ENCODE measurements at places on chromosomes 16 and 17. TPM values are rescaled to one million over a fixed set of nuclear protein-coding genes. Genes with fewer than 3 reads are reported as not detected.

Gene SLC6A2
- not detected for total RNA-seq

Gene EEF2K
- total RNA-seq, result 22.6 TPM

Gene KRT33B
- not detected for total RNA-seq

Gene ALOX12B
- not detected for total RNA-seq

Gene NXN
- 53.8 TPM for total RNA-seq

Gene PDK2
- total RNA-seq, result 19.2 TPM

Gene IKZF3
- not detected for total RNA-seq

Gene CTRB2
- not detected for total RNA-seq

Gene TPSG1
- total RNA-seq, result not detected

Gene CIBAR2
- not detected for total RNA-seq

Gene HIC1
- total RNA-seq, result 30.0 TPM

Gene SRCIN1
- not detected for total RNA-seq

Gene RHBDL3
- 0.17 TPM for total RNA-seq

Gene C16orf46
- not detected for total RNA-seq

Measured in fibroblast of lung (primary cell).